ENCODE measurements at places on chromosomes 13 and 19.

DNA sequence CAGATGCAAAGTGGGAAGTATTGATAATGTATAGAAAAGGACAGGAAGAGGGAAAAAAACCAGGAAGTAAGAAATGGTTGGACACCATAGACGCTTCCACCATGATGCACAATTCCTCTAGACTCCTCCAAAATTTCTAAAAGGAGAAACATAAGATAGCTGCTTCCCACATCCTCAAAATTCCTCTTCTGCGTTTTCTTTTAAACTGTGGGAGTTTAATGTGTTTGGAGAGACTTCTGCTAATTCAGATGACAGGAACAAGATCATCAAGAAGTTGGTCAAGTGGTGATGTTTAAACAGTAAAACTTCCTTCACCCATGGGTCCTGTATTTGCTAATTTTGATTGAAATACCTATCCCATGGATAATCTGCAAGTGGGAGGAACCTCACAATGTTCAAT, 130.2 kb downstream of the IRS2 start:
- no peaks in the 10 kb centered on the region for H3K36me3 ChIP-seq
- no peak overlapping the region for H3K27ac ChIP-seq
- peaks cover 17% of the 10 kb centered on the region for H3K4me1 ChIP-seq
- DNase-seq = no peak
- H3K27me3 ChIP-seq = peaks cover 12% of the 10 kb centered on the region

DNA sequence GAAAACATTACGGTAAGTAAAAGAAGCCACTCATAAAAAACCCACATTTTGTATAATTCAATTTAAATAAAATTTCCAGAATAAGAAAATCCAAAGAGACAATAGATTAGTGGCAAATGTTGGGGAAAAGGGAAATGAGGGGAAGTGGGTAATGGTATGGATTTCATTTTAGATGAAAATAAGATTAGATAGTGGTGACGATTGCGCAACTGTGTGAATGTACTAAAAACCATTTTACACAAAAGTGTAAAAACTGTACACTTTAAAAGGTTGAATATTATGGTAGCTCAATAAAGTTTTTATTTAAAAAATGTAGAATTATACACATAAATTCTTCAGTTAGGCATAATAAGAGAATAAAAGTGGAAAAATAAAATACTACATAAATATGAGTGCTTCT, 3.7 kb downstream of the MBD3L1 start:
- no peak overlapping the region for H3K4me3 ChIP-seq
- peaks cover 4% of the 10 kb centered on the region for H3K27me3 ChIP-seq
- H3K27ac ChIP-seq = no peak overlapping the region
- no peak for DNase-seq

DNA sequence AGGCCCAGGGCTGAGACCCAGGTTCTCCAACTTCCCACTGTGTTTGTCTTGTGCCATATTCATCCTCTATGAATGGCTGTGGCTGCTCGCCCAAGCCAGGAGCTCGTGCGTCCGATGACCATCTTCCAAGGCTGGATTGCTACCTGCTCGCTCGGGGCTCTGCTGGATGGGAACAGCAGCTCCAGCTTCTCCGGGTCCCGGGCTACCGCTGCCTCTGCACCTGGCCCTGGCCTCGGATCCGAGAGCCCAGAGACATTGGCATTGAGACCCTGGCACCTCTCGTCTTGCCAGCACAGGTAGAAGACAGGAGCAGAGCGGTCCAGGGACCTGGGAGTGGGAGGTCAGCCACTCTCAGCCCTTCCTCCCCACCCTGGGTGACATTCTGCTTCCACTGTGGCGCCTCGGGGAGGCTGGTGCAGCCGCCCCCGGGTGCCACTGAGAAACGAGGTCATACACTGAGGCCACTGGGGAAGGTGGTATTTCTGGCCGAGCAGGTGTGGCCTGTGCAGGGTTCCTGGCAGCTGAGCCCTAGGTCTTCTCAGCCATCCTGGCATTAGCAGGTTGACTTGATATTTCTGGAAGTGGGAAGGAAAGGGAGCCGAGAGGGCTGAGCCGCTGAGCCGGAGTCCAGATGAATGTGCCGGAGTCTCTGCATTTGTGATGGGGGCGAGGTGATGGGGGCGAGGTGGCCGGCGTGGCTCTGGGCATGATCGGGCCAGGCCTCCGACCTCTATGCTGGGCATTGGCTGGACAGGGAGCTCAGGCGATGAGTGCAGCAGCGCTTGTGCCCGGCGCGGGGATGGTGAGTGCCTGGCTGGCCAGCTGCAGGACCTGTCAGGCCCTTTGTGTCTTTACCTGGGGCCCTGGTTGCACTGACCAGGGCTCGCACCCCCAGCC, 18.6 kb downstream of the NDUFB7 start:
- DNase-seq = no peak
- no peaks in the 10 kb centered on the region for H3K27me3 ChIP-seq
- no peak overlapping the region for H3K4me3 ChIP-seq
- H3K4me1 ChIP-seq = no peaks in the 10 kb centered on the region

- no peak for DNase-seq
- peaks cover 8% of the 10 kb centered on the region for H3K36me3 ChIP-seq
- H3K4me3 ChIP-seq = no peak overlapping the region
- H3K4me1 ChIP-seq = peaks cover 19% of the 10 kb centered on the region
Observed at GRCh38 chr13:112784811-112785482, 95.1 kb downstream of the ATP11A start.

Data from common myeloid progenitor, CD34-positive (primary cell).